ENCODE measurements at places on chromosomes 1 and 21.

- peak; percentile 72 for DNase-seq
These were observed 616 bp downstream of the MCOLN3 start for GRCh38 chr1:85047472-85048295.

DNA sequence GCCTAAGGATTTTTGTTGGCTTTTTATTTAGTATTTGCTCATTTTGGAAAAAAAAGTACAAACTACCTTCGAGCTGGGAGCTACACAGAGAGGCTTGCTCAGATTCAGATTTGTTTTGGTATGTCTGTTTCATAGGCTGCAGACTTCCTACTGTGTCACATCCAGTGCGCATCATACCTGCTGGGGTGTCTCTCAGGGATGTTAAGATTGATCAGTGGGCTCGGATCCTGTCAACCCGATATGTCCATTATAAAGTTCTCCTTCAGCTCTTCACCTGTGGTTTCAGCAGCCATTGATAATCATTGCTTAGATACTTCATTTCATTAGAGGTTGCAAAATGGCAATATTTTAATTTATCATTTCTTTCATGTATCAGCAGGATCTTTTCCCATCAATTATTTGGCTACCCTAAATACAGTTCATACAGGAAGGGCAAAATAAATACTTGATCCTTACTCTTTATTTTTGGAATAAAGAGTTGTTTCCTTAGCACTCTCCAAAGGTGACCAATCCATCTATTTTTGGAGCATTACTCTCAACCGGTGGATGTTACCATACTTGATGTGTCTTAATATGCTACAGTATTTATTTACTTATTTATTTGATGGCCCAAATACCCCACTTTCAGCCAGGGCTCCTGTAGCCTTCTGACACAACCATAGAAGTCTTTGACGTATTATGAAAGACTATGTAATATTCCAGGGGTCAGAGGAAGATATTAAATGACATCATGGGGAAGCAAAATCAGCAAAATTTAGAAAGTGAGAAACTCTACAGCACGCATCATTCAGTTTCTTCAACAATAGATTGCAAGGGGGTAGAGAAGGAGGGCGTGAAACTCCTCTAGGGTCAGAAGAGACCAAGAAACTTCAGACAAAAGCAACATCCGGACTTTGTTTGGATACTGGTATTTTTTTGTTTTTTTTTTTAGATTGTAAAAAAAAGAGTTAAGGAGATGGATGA, 55.3 kb upstream of the HNRNPU start:
- no peak for DNase-seq

- no peak for DNase-seq
These were observed 159.5 kb upstream of the KAZN start for GRCh38 chr1:14439015-14439414.

DNA sequence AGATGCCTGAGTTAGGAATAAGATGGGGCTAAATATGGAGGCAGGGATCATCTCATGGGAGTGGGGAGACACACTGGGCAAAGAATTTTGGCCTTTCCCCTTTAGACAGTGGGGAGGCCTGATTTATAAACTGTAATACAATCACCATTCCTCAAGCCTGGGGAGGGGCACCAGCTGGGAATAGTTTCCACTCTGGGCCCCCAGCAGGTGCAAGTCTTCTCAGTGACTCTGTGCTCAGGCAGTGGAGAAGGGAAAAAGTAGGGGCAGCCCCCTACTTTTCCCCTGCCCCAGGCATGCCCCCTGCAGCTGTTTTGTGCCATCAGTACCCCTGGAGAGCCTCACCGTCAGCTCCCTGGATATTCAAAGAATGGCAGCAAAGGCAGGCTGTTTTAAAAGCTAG, 19.1 kb downstream of the COA7 start:
- DNase-seq, result no peak

DNA sequence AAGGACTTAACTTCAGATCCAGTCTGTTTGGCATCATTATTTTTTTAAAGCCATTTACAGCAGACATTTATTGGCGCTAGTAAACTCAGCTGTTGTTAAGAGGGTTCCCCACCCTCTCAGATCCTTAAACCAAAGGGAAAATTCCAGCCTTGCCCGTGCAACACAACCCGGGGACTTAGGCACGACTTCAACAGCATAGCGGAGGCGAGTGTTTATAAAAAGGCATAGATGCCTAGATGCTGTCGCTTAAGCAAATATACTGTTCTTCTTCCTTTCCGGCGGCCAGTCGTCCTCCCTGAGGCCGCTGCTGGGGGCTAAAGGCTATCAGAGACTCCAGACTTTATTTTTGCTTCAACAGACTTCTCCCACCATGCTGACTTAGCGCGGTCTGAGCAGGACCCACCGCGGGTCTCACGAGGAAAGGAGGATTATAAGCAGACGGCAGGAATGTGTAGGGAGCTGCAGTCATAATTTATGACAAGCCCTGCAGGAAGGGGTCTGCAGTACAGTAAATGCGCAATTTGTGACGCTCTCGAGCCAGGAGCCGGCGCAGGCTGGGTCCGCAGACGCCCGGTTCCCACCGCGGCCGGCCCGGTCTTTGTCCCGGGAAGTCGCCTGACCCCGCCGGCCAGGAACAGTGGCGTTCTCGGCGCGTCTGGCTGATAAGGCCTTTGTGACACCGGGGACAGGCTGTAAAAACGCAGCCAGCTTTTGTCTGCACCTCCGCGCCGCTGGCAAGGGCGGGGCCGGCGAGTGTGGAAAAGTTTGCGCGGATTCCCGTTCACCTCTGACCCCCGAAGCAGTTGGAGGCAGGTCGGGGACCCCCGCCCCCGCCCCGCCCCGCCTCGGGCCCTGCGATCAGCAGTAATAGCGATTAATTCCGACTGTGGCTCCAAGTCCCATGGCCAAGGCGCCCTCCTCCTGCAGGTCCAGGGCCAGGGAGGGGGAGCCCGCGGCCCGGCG, 61.2 kb upstream of the ARHGEF16 start:
- DNase-seq, result peak; percentile 80

DNA sequence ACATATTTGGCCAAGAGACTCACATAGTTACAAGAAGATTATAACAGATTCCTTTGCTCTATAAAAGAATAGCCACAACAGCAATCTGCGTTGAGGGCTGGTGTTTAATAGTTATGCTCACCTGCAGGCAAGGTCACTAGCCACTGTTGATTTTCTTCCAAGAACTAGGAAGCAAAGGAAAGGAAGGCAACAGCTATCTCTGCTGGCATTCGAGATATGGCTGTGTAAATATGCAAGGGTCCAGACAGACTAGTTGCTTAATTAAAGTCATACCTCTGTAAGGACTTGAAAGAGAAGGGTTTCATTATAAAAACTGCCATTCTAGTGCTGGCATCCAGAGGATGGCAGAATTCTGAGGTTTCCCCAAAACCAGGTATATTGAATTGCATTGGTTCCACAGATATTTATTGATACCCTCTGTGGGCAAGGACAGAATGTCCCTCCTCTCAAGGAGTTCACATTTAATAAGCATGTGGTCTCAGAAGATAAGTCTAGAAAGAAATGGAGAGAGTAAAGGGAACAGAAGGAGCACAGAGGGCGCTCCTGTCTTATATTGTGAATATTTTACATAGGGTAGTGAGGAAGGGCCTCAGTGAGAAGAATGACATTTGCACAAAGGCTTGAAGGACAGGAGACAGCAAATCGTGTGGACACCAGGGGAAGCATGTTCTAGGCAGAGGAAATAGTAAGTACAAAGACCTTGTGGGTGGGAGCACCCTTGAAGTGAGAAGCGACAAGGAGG, 23.6 kb upstream of the PLEKHA6 start:
- DNase-seq, result no peak

- peak; percentile 72 for DNase-seq
These were observed 925 bp downstream of the PDE9A start for GRCh38 chr21:42654179-42654912.

GRCh38 chr1:85378534-85378933, 86.4 kb downstream of the DDAH1 start:
- no peak for DNase-seq

- no peak for DNase-seq
These were observed 13.0 kb downstream of the DOP1B start for GRCh38 chr21:36169470-36170128.

GRCh38 chr1:30452925-30453324, 270.5 kb downstream of the MATN1 start:
- no peak for DNase-seq

DNA sequence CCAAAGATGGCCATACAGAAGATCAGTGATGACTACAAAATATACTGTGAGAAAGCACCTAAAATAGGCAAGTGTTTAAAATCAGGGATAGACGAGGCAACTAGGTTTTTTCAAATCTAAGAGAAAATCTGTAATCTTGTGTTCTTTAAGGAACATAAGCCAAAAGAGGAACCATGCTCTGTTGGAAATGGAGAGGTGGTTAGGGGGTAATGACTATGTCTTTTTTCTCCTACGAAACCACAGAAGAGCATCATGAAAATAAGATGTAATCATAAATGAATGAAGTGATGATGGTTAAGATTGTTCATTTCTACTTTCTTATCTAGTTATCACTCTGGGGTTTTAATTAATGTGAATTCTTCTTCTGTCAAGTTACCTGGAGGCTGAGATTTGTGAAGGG, 43.1 kb downstream of the RGSL1 start:
- DNase-seq, result no peak

DNA sequence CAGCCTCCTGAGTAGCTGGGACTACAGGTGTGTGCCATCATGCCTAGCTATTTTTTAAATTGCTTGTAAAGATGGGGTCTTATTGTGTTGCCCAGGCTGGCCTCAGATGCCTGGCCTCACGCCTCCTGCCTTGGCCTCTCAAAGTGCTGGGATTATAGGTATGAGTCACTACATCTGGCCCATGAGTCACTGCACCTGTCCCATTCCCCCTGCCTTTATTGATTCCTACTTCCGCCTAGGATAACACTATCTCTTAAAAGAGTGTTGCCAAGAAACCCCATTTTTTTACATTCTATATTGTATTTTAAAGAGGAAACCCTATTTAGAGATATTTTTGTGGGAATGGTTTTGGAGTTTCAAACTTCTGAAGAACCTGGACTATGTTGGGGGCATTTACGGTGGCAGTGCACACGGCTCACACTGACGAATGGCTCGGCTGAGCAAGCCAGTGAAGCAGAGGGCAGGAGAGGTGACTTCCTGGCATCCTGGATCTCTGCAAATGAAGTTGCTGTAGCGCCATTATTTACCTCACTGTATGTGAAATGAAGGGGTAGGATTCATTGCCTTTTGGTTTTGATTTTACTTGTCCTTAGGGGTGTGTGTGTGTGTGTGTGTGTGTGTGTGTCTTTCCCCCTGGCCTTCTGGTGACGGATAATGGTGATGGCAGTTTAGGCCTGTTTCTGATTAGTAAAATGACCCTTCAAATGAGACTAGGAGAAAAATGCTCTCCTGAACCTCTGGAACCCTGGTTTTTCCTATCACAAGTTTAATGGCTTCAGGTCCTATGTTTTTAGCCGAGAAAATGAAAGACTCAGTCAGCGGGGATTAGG, 22.5 kb downstream of the KIF26B start:
- no peak for DNase-seq

DNA sequence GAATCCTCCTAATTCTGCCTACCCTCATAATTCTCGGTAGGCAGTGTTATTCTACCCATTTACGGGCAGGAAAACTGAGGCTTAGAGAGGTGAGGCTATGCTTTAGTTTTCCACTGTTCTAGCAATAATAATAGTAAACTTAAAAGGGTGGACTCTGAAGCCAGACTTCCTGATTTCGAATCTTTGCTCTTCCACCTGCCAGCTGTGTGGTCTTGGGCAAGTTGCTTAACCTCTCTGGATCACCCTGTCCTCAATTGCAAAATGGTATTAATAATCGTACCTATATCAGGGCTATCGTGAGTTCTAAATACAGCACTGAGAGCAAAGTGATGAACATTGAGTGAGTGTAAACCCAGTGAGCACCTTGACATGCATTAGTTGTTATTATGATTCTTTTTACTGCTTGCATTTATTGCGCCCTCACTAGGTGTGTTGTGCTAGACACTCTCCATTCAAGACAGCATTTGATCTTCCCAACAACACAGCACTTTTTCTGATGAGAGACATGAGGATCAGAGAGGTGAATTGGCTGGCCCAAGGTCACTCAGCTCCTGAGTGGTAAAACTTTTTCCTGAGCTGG, 102.3 kb upstream of the CSF3R start:
- DNase-seq, result no peak

GRCh38 chr21:26888256-26888655, 43.0 kb upstream of the ADAMTS1 start:
- DNase-seq, result no peak

DNA sequence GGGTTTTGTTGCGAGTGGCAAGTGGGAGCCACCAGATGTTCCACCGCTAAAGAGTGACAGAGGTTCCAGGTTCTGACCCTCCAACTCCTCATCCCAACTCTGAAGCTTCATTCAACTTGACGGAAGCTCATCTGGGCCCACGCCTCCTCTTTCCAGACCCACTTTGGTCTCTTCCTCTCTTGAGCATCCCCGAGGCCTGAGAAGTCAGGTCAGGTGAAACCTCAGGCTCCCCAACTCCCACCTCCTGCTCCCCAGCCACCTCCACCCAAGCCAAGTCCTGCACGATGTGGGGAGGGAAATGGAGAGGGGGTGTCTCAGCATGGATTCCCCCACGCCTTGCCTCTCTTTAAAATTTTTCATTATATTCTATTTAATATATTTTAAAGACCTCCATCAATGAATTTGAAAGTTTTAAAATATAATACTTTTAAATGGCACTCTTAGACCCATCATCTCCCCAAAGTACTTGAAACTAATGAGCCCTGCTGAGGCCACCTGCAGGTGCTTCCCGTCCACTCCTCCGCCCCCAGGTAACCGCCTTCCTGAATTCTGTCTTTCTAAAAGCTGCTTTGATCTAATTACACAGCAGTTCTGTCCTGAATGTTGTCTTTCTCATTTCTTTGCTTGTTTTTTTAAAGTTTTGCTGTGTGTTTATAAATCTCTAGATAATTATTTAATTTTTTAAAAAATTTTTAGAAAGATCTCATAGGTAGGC, 238.1 kb downstream of the KAZN start:
- DNase-seq, result no peak

DNA sequence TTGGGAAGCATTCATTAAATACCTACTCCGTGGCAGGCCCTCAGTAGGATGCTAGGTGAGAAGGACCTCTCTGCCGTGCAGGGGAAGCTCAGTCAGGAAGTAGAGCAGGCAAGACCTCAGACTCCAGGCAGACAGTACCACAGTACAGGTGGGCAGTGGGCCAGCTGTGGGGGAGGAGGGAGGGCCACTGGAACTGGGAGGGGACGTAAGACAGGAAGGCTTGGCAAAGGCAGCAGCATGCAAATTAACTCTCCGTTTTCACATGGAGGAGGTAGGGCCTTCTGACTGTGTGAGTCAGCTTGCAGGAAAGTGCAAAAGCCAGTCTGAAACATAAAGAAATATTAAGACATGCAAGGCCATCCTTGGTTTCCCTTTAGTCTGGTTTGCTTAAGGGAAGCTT, 157.7 kb downstream of the TRIM33 start:
- peak; percentile 21 for DNase-seq

GRCh38 chr1:174726167-174726879, 273.4 kb upstream of the CACYBP start:
- no peak for DNase-seq

DNA sequence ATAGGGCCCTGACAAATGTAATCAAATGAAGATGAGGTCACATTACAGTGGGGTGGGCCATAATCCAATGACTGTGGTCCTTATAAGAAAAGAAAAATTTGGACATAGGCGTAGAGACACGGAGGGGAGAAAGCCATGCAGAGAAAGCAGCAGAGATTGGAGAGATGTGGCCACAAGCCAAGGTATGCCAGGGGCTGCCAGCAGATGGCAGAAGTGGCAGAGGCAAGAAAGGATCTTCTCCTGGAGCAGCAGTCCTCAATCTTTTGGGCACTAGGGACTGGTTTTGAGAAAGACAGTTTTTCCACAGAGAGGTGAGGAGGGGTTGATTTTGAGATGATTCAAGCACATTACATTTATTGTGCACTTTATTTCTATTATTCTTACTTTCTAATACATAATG, 355.1 kb downstream of the NPHP4 start:
- no peak for DNase-seq

- DNase-seq, result no peak
These were observed 3.3 kb downstream of the CLCNKB start for GRCh38 chr1:16046842-16047241.
